ENCODE measurements at places on chromosomes 16 and 17.

- no peak for DNase-seq
These were observed 107.8 kb upstream of the SEC14L1 start for GRCh38 chr17:77032929-77033328.

- DNase-seq = no peak
These were observed 94.5 kb downstream of the METRNL start for GRCh38 chr17:83173914-83174361.

- no peak for DNase-seq
These were observed 96.5 kb upstream of the CDH11 start for GRCh38 chr16:65218348-65218747.

GRCh38 chr17:34572483-34572882 is 6.9 kb upstream of the TMEM132E start:
- no peak for DNase-seq

DNA sequence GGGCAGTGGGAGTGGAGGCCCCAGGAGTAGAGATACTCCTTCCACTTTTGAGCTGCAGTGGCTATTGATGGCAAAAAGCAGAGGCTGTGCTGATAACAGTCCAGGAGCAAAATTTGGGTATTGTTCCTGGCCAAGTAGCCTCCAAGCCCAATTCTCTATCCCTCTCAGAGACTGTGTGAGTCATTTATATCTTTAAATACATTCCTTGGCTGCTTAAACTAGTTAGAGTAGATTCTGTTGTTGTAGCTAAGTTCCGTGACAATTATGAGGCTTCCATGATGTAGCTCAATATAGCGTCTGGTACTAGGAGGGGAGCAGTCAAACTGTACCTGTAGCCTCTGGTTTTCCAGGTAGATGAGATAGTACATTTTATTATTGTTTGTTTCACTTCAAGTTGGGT is 19.9 kb upstream of the UBE2G1 start:
- no peak for DNase-seq

DNA sequence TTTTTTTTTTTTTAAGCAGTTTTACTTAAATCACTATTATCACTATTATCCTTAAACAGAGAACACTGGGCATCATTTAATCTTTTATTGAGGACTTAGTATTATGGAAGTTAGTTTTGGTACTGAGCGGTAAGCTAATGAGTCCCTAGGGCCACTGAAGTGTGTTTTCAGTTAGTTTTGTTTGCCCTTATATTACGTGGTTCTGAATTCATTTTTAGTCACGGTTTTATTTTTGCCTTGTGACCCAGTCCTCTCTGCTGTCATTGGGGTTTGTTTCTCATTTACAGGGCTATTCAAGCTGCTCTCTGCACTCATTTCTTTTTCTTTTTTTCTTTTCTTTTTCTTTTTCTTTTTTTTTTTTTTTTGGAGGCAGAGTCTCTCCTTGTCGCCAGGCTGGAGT is 17.3 kb downstream of the RABEP1 start:
- DNase-seq = no peak

DNA sequence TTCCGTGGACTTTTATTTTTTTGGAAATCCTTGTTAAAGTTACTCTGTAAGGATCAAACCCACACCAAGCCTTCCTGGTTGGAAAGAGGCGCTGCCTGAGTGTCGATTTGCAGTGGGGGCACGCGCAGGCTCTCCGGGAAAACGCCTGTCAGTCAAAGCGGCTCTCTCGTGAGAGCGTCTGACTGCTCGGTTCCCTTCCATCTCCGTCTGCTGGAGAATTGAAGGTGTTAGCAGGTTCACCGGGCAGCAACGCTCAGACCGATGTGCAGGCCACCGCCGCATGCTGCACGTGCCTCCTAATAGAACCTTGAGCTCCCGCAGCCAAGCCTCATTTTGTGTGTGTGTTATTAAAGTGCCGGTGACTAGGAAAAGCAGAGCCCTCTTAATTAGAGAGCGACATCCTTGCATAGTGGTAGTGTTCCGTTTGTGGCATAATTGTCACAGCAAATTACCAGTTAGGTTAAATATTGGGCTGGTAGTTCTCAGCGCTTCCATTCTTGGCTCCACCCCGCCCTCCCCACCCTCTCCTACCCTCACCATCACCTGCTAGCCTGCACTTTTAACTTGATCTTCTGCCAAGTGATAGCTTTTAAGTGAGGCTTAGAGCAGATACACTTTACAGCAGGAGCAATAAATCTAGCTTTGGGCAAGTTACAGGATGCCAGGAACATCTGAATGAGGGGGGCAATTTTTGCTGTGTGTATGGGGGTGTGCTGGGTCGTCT is 75.5 kb downstream of the RPA1 start:
- no peak for DNase-seq

GRCh38 chr16:76577003-76577402 is 299.8 kb downstream of the CNTNAP4 start:
- no peak for DNase-seq

GRCh38 chr17:10344816-10345215 is 28.0 kb downstream of the MYH13 start:
- DNase-seq = no peak

- peak; percentile 46 for DNase-seq
These were observed 8.1 kb upstream of the CXCL16 start for GRCh38 chr17:4747847-4748246.

GRCh38 chr16:21037736-21038135 is 112.9 kb downstream of the DNAH3 start:
- no peak for DNase-seq

GRCh38 chr17:4003131-4003500 is 38.9 kb upstream of the ATP2A3 start:
- DNase-seq = no peak

DNA sequence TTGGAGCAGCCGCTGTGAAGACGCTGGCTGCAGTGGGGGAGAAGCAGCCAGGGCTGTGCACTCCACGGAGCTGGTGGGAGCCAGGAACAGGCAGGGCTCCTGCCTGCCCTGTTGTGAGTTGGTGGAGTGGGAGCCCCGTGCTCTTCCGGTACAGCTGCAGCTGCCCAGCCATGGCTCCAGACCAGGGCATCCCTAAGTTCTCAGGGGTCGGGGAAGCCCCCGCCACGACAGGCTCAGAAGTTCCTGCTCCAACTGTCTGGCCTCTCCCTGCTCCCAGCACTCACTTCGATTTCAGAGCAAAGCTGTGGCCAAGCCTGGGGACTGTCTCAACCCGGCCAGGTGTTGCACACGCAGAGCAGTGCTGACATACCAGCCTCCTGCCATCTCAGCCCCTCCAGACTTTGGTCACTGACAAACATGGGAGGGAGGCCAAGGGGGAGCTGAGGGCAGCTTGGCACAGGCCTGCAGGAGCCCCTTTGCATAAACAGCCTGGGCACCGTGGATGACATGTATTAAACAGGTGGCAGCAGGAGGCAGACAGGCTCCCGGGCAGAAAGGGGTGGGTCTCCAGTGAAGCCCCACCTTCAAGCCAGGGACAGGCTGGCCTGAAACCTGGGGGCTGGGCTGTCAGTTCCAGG is 13.9 kb upstream of the KDM8 start:
- no peak for DNase-seq

- no peak for DNase-seq
These were observed 25.5 kb upstream of the SSTR2 start for GRCh38 chr17:73139296-73139695.

- DNase-seq = no peak
These were observed 103.7 kb downstream of the NOG start for GRCh38 chr17:56697190-56697589.

DNA sequence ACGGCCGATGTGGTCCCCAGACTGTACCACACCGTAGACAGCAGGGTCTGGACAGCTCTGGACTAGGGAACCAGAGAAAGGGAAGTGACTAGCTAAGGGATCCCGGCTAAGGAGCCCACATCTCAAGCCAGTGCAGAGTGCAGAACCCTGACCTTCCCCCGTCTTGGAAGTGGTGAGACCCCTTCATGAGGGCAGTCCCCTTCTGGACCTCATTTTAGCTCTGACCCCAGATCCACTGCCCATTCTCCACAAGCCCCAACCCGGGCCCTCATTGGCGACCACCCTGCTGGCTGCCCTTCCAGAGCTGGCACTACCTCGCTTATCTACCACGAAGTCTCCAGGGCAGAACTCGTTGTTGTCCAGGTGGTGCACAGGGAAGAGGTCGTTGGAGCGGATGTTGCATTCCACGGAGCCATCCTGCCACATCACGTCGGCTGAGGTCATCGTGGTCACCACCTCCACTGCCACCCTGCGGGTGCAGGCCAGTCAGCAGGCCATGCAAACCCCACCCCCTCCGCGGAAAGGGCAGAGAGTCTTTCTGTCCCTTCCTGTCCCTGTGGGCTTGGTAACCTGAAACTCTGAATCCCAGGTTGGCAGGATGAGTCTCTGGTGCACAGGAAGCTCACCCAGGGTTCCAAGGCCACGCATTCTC is 14.2 kb downstream of the SPHK1 start:
- no peak for DNase-seq

GRCh38 chr16:84786605-84787262 is 33.1 kb upstream of the CRISPLD2 start:
- DNase-seq = no peak

DNA sequence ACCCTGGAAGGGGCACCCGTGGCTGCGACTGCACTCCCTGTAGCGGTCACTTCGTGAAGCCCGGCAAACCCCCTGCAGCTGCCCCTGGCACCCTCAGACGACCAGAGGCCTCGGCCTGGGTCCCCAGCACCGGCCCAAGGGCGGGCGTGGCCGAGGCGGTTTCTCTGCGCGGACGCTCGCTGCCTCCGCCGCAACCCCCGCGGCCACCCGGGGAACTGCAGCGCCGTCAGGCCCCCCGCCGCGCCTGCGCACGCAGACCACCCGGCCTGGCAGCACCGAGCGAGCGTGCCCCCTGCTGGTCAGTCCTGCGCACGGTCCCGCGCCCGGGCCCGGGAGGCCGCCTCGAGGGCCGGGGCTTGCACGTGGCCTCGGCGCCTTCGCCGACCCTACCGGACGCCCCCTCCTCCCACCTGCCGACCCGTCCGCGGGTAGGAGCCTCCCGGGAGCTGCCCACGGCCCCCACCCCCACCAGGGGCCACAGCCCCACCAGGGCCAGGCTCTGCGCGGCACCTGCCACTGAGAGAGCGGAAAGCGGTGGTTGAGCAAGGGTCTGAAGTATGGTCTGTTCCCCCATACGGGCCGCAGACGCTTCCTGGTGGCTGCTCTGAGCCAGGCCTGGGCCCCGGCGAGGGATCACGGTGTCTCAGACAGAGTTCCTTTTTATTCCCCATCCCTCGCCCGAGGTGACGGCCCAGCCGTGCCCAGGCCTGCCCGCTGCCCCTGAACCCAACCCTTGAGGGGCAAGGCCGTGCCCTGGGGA is 11.5 kb upstream of the HS3ST6 start:
- peak; percentile 55 for DNase-seq

DNA sequence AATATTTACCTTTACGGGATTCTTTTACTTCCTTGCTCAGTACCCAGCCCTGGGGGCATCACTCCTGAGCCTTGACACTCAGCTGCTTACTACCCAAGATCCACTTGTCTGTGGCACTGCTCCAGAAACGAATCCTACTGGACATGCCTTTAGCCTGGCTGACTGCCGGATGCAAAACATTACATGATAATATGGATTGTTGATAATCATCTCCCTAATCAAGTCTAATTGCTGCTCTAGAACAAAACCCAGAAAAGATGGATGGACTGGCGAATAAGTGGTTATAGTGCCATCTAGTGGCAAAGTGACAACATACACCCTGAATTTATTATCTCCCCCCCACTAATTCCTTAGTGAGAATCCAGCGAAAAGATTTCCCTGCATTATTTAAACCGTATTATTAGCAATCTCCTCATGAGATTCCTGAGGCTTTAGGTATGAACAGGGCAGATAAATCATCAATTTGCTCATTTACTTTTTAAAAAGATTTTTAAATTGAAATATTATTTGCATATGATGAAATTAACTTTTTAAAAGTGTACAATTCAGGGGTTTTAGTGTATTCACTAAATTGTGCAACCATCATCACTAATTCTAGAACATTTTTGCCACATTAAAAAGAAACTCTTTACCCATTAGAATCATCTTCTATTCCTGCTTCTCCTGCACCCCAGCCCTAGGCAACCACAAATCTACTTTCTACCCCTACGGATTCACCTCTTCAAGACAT is 61.6 kb downstream of the RGS9 start:
- DNase-seq = peak; percentile 70

GRCh38 chr17:35889818-35890773 is 9.9 kb upstream of the CCL5 start:
- DNase-seq = no peak

DNA sequence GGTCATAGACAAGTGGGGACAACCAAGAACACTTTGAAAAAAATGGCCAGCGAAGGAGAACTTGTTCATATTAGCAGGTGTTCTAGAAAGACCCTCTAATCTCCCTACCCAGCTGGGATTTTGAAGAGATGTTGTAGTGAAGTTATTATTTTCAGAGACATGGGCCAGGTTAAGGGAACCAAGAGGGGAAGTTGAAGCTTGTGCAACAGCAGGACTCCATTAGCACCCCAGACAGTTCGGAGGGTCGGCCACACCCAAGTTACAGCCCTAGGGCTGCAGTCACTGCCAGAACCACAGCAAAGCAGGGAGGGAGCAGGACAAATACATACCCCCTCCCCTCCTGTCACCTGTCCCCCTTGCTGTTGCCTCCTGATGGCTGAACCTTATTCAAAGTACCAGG is 42.3 kb downstream of the WSB1 start:
- no peak for DNase-seq

GRCh38 chr16:50743581-50744225 is 1.8 kb downstream of the CYLD start:
- DNase-seq = no peak

DNA sequence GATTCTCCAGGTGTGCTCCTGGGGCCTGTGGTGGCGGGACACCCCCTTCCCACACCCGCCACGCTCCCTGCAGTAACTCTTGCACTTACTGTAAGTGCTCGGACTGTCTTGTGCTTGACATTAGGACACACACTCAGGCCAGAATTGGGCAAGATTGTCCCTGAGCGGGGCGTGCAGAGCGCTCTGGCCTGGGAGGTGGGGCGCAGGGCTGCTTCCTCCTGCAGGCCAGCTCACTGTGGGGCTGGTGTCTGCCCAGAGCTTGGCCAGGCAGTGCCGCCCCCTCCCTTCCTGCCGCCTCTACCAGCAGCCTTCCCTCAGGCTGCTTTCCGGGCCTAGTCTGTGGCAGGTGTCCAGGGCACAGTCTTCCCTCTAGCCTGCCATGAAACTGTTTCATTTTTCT is 6.1 kb upstream of the ATP6V0C start:
- DNase-seq = no peak

DNA sequence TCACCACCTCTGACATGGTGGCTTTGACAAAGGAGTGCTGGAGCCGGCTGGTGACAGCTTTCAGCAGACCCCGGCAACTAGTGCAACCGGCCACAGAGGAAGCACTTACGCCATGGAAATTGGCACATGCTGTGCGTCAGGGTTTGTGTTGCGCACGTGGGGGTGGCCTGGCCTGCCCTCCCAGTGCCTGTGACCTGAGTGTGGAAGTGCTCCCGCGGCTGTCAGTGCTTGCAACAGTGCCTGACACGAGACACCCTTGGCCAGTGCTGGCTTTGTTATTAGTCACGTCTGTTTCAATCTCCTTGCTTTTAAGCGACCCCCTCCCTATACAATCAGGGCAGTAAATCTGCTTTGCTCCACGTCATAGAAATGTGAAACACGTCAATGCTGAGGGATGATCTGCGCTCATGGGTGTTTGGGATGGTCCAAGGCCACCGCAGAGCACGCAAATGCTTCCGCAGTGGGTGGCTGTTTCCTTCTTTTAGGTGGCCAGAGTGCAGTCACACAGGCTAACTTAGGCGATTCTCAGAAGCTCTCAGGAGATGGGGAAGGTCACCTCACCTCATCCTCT is 64.3 kb downstream of the PGS1 start:
- no peak for DNase-seq

- DNase-seq = no peak
These were observed 51.8 kb upstream of the JPH3 start for GRCh38 chr16:87550495-87550961.
